ENCODE measurements at places on chromosomes 7 and 10.

DNA sequence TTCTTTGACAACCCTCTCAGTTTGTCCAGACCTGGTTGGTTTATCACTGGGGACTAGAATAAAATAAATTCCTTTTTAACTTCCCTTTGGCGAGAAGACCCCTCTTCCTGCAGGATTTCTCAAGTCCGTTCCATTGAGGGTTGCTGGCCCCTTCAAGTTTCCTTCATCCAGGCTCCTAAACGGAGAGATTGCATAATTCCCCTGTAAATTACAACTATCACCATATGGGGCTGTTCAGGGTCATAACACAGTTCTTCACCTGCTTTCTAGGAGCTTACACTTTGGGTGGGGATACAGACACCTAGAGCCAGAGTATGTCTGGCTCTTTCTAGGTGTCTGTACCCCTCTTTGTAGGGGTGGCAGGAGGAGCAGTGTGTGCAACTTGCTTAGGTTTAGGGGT lies 3.3 kb upstream of the COPS6 start:
- DNase-seq = no peak

DNA sequence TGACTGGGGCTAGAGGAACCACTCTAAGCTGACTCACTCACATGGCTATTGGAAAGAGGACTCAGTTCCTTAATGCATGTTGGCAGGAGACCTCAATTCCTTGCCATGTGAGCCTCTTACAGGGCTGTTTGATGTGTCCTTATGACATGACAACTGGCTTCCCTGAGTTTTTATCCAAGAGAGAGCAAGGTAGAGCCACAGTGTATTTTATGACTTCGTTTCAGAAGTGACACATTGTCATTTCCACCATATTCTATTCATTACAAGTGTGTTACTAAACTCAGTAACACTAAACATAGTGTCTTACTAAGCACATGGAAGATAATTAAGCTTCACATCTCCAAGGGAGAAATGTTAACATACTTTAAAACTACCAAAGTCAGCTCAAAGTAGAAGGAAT lies 98.2 kb downstream of the ZNF777 start:
- no peak for DNase-seq

DNA sequence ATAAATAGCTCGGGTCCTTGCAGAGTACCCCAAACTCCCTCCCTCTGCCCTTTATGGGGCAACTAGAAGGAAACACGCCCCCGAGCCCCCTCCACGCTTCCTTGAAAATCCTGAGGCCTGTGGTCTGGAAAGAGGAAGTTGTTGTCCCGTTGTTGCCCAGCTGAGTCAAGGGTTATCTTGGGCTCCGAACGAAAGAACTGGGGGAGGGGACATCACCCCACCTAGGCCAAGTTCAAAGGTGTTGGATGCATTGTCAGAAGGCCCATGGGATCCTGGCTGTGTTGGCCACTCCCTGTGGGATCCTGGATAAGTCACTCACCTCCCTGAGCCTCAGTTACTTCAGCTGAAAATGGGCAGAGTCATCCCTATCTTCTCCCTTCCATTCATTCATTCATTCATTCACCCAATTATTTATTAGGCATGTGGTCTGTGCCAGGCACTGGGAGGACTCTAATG lies at the start of gene CCL24:
TSS of gene CCL24 (minus strand) at position 26 of the 456 bp plus-strand sequence. CDS start 91 bp downstream, outside the sequence.
- no peak for DNase-seq

DNA sequence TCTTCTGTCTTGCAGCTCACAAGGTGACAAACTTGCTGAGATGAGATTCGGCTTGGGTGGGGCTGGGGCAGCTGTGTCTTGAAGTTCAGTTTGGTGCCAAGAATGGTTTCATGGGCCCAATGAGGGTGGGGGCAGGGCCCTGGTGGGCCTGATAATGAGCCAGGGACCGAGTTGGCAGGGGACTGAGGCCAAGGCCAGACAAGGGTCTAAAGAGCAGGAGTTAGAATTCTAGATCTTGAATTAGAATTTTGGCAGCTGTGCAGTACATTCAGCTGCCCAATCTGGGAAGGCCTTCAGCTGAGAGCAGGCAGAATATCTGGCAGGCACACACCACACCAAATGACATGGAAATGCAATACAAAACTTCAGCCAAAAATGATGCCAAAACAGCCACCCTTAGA lies 1.5 kb upstream of the JAZF1 start:
- no peak for DNase-seq

GRCh38 chr7:70477036-70478010 lies 654.6 kb upstream of the GALNT17 start:
- DNase-seq = no peak

Data from iPS DF 6.9 (cell line).